ENCODE measurements at places on chromosomes 12 and 14.

- DNase-seq, result no peak
Observed at GRCh38 chr12:100251917-100252316, 15.0 kb downstream of the DEPDC4 start.

DNA sequence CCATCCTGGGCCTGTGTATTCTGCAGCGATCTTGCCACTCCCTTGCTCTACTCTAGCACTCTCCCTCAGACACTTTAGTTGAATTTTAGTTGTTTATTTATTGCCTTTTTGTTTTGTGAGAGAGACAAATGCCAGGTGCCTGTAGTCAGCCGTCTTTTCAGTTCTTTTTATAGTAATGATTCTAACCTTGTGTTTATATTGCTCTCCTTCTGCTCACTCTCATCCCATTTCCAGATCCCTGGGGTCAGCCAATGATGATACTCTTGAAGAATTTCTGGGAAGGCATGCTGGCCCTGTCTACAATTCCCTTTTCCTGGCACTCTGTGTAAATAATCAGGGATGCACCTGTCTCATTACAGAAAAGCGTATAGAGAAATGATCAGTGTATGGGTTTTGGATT lies 334.1 kb upstream of the MIS18BP1 start:
- DNase-seq, result no peak

- no peak for DNase-seq
Observed at GRCh38 chr14:75434890-75435248, 7.0 kb downstream of the JDP2 start.

- DNase-seq, result no peak
Observed at GRCh38 chr12:180445-180844, 33.5 kb downstream of the SLC6A12 start.

- no peak for DNase-seq
Observed at GRCh38 chr12:10571141-10571540, 42.3 kb downstream of the MAGOHB start.

GRCh38 chr14:102975662-102976061 lies 53.2 kb downstream of the AMN start:
- no peak for DNase-seq

DNA sequence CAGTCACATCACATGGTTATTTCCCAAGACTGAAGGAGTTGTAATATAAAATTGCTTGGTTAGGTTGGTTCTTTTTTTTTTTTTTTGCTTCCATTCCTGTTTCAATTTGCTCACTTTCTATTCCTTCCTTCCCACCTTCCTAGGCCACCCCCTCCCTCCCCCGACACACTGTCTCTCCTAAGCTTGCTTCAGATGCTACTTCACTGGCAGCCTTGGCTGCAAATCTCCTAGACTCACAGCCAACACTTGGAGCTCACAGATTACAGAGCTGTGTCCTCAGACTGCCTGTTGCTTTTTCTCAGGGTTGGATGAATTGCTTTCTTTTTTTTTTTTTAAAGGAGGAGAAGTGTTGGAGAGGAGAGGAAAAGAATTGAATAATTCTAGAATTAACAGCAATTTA lies 77.3 kb upstream of the GRIN2B start:
- DNase-seq, result no peak

DNA sequence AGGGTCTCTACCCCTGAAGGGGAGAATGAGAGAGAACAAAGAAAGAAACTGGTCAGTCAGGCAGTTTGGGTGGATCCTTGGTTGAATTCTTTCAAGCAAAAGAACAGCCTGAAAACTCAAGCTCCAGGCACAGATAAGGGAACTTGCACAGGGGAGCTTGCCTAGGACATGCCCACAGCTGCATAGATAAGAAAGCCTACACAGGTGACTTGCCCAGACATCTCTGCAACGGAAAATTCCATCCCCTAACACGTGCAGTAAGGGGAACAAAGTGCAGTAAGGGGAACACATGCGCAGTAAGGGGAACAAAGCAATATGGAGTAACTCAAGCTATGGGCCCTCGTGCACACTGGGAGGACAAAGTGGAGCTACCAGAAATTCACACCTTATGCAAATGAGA lies 540.1 kb upstream of the MIS18BP1 start:
- DNase-seq, result no peak

DNA sequence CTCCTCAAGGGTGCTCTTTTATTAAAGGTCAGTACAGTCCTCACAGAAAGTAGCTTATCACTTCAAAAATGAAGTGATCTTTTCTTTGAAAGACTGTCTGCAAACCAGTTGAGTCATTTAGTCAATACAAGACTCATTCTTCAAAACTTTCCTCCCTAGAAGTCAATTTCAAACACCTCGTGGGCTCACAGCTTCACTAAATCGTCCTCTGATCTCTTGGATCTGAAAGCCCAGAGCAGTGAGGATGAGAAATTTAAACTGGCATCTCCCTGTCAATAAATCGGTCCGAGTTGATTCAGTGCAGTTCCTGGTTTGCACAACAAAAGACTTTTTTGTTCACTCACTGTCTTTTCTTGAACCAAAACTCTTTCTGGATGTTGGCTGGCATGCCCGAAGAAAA lies 44.5 kb downstream of the NUAK1 start:
- no peak for DNase-seq

GRCh38 chr12:58530742-58531062 lies 389.6 kb downstream of the LRIG3 start:
- no peak for DNase-seq

DNA sequence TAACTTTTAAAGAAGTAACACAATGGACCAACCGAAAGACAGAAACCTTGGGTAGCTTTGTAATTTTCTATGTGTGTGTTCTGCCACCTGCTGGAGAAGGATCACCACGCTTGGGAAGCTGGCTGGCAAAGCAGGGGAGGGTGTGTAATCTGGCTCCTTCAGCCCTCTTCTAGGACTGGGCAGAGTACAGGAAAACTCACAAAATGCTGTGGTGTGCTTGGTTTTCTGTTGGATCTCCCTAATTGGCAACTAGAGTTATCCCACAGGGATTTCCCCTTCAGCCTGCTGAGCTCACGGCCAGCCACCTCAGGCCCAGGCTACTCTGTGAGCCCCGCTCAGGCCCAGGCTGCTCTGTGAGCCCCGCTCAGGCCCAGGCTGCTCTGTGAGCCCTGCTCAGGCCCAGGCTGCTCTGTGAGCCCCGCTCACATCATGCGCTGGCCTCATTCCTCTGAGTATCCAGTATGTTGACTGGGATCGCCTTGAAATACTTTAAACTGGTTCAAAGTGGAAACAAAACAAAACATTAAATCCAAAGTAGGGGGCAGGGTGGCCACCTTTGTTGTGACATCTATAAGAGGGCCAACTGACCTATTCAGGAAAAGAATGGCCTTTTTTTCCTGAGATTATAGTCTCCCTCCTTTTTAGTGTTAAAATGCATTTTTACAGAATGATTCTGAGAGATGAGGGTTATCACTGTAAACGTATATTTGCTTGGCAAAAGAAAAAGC lies 52.0 kb upstream of the RNU6-8 start:
- DNase-seq, result peak; percentile 18

GRCh38 chr14:49896966-49897365 lies 4.1 kb downstream of the ARF6 start:
- DNase-seq, result no peak

GRCh38 chr12:107760207-107760808 lies 629 bp downstream of the PRDM4 start:
- peak; percentile 0 for DNase-seq

- DNase-seq, result no peak
Observed at GRCh38 chr14:77369285-77369684, 7.6 kb downstream of the TMED8 start.

DNA sequence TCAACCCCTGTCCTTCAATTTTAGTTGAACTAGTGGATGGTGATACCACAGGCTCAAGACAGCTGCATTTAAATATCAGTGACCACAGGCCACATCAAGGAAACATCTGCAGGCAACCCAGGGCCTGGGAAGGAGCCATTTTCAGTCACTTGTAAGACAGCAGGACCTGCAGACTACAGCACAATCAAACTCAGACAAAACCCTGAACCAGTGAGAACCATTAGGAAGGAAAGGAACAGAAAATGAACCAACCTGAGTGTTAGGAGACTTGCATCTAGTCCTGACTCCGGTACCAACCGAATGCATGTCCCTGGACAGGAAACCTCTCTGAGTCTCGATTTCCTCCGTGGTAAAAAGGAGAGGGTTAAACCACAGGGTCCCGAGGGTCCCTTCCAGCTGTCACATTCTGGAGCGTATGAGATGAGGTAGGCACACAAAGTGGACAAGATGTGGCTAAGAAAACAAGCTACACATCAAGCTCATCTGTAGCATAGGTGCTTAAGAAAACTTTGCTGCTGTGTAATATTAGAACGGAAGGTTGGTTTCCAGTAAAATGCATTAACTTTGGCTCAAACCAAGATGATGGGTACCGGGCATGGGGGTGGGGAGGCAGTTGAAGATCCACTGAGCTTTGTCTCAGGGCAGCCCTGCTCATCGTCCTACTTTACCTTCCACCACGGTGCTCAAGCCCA lies 1.6 kb upstream of the CDKN1B start:
- no peak for DNase-seq

DNA sequence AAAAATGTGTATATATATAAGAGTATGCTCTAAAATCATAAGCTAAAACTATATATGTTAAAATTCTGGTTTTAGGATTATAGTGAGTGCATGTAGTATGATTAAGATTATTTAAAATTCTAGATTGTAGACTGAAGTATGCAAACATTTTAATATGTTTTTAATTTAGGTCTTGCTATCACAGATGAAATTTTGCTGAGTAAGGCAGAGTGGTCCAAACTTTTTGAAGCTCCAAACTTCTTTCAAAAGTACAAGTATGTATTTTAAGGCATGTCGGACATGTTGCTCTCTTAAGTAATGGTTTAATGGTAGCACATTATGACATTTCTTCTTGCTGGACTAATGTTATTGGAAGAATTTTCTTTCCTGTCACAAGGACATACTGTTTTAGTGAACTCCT lies 34.6 kb downstream of the PAPOLA start:
- no peak for DNase-seq

DNA sequence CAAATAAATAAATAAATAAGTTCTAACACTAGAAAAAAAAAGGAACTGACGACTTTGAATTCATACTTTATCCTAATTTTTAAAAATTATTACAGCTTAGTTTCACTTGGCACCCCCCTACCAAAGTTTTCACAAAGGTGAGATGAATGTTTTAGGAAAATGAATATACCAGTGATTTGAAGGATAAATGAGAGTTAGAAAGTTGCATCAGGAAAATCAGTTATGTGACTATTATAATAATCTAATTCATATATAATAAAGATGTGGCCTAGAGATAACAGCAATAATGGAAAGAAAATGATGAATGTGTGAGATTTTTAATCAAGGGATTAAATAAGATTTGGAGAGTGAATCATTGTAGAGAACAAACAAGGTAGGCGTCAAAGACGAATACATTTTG lies 103.0 kb upstream of the RAP1B start:
- DNase-seq, result no peak

- no peak for DNase-seq
Observed at GRCh38 chr12:113062502-113063395, 6.2 kb downstream of the DTX1 start.

DNA sequence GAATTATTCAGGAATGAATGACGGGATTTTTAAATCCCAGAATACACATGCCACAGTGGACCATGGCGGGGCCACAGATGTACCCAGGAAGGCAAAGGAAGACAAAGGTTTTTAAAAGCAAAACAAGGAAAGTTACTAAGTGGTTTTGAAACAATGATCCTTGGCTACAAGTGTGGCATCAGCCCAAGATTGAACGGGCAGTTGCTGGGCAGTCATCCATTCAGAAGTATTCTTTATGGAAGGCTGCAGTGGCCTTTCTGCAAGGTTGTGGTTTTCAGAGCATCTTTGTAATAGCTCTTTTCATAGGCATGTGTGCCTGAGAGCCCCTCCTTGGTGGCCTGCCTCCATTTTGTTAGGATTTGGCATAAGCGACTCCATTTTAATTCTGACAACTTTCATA lies 13.4 kb upstream of the IFI27 start:
- DNase-seq, result no peak

DNA sequence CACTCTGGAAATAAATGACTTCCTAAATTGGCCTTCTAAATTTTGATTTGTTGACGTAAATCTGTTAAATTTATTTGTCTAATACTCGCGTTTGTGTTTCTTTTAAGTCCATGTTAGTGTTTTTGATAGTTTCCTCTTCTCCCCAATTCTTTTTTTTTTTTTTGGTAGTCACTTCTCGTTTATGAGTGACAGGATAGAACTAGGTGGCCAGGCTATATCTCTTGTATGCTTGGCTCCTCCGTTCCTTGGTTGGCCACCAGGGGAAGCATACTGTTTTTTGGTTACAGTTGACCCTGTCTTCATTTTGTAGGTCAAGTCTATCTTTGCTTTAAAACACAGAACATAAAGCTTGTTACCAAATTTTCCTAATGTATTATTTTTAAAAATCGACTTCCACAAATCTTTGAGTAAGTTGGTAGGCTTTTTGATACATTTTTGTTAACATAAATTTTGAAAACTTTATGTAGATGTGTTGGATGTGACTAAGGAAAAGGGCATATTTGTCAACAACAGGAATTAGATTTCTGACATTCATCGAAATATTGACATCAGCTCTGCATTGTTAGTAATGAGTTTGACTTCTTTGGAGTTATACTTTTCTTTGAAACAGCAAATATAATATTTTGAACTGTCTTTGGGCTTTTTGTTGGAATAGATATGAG lies 2.2 kb downstream of the RCOR1 start:
- DNase-seq, result peak; percentile 8

DNA sequence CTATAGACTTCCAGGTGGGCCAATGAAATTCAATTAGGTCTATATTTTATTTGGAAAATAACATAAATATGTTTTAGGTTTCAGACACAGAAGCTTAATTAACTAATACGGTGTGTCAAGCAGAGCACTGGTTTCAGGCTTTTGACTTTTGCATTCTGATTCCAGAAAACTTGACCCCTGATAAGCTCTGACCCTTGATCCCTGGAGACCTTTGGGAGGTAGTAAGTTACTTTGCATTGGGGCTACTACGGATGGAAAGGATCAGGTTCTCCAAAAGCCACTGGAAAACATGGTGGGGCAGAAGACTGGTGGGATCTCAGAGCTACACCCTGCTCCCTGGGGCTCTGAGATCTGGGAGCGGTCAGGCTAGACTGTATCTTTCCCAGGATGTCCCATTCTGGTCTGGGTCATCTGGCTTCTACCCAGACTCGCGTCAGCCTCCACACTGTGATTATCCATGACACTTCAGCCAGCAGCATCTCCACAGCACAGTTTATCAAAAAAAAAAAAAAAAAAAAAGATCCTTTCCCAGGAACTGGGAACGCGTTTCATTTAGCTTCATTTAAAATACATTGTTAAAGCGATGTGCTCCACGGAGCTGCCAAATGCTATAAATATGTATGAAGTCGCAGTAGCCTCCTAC lies 17.8 kb upstream of the EMP1 start:
- DNase-seq, result no peak

DNA sequence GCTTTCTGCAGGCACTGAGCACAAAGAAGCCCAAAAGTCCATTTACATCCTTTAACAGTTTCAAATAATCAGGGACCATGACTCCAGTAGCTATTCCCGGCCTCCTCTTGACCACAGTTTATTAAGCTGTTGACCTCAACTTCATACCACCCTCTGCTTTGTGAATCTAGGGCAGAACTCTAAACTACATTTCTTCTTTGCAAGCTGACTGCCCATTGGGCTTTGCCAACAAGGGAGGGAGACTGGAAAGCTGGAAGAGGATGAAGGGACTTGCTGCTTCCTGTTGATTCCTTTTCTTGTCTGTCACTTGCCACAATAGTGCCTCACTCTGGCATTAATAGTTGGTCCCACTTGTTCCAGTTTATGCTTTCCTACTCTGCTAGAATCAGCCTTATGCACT lies 2.7 kb downstream of the CGRRF1 start:
- DNase-seq, result no peak
